Large intestine (tissue), 12 donors: ENCODE measurements at places on chromosomes 16 and 17.
A peak's percentile ranks its signal among the peaks of the same experiment; 100 is the strongest.

- no peak for DNase-seq
Observed at GRCh38 chr17:19332371-19333131, 30.0 kb downstream of the B9D1 start.

DNA sequence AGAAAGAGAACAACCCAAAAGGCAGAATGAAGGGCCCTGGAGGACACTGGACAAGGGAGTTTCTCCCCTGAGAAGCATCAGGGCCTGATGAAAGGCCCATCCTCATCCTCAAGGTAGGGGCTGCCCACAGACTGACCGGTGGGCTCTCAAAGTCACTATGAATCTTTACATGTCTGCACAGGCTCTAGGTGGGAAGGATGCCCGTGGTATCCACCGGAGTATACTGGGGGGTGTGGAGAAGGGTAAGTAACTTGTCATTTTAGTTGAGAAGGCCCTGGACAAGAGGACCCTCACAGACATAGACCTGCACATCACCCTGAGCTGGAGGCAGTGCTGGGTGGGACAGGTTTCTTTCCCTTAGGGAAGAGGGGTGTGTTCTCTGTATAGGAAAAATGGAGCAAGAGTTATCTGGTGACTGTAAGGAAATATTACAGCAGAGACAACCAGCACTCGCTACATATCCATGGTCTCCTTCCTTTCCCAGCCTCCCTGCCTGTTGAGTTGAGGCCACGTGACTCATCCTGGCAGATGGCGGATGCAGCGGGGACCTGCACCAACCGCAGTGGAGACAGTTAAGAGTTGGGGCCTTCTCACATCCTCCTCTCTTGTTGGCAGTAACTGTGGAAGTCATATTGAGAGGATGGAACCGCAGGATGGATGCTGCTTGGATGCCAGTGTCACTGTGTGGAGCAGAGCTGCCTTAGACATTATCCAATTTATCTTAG, 45.6 kb upstream of the KCNJ12 start:
- DNase-seq, result no peak

DNA sequence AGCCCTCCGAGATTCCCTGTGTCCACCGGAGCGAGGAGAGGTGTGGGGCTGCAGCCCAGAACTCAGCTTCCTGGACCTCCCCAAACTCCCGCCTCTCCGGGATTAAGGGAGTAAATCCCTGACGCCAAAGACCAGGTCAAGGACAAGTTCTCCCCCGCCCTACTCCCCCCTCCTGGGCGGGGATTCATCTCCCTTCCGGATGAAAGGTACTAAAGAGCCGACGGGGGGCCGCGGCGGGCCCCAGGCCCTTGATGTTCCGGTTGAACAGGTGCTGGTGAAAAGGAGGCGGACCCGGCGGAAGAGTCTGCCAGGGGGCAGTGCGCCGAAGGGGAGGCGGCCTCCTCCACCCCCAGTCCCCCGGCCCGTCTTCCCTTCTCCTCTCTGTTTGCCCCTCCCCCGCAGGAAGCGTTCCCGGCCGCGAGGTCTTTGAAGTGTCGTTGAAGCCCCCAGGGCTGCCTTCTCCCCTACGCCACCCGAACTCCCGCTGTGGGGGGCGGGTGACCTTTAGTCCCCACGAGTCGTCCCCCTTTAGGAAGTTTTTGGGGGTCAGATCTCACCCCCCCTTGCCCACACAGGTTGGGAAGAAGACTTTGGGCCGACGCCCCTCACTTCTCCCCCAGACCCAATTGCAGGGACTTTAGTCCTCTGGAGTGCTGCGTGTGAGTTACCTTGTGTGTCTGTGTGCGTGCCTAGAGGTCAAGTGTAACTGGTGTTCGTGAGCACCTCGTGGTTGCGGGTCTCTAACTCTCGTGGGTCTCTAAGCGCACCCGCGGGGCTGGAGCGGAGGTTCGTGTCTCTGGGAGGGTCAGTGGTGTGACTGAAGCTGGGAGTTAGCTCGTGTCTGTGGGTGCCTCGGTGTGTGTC, 1.1 kb upstream of the MLLT6 start:
- peak; percentile 93 for DNase-seq

GRCh38 chr17:82231562-82232321, 2.9 kb downstream of the SLC16A3 start:
- peak; percentile 82 for DNase-seq

DNA sequence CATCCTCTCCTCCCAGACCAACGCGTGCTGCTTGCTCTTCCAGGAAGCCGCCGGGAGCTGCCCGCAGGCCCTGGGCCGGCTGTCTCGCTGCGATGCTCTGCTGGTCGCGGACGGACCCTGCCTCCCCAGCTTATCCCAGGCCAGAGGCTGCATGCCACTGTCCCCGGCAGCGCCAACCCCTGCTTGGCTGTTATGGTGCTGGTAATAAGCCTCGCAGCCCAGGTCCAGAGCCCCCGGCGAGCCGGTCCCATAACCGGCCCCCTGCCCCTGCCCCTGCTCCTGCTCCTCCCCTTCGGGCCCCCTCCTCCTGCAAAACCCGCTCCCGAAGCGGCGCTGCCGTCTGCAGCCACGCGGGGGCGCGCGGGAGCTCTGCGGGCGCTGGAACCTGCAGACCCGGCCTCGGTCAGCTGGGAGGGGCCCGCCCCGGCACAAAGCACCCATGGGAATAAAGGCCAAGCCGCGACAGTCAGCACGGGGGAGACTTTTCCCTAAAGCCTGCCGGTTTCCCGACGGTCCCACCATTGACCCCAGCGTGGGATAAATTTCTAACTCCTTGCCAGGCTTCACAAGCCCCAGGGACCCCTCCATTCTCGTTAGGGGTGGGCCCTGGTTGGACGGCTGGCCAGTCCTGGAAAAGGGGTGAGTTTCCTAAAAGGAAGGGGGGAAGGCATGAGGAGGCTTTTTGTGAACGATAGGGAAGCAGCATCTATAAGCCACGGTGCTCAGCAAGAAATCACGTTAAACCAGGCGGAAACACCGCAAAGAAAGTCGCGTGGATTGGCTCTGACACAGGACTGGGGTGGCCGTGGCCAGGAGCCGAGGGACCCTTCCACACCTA, 11.2 kb downstream of the ENPP7 start:
- DNase-seq, result peak; percentile 90
